Colonic mucosa (tissue), 4 donors: ENCODE measurements at places on chromosomes 1 and 21.

- peak; percentile 93 for DNase-seq
Observed at GRCh38 chr1:155134880-155135414, 705 bp upstream of the SLC50A1 start.

DNA sequence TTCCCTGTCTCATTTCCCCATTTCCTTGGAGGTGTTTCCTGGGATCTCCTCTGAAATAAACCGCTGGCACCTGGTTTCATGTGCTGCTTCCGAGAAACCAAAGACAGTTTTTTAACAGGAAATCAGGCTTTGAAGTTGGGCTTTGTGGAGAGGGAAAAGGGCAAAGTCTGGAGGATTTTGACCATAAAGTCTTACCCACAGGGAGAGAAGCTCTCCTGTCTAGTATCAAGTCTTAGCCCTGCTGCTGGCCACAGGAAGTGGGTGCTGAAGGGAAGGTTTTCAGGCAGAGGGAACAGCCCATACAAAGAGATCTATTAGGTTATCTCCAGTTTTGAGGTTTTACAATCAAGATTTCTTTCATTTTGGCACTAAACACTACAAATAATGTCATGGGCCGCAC is 29.3 kb downstream of the SLC5A9 start:
- no peak for DNase-seq

DNA sequence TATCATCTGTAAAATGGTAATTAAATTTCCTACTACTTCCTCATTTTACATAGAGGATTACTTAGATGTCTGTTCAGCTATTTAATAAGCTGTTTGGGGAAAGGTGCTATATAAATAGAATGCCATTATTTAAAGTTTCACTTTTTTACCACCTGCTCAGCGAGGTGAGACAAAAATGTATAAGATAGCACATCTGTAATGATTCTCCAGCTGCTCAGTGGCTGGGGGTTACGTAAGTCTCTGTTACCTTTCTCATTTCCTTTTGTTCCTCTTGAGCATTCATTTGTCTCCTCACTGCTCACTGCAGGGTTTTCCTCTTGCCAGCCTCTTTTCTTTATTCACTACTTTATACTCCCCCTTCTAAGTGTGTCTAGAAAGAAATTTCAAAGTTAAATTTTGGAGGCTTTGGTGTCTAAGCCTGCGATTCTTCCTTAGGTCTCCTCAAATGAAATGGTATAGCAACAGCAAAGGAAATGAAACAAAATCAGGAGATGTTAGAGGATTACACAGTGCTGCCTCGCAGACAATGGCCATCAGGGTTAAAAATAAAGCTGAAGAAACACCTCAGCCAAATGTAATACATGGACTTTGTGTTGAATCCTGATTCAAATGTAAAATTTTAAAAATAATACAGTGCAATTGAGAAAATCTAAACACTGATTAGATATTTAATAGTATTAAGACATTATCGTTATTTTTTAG is 6.8 kb downstream of the RGS8 start:
- DNase-seq: no peak

- no peak for DNase-seq
Observed at GRCh38 chr21:44490405-44490804, 35.1 kb downstream of the LRRC3 start.
